Chondrocyte (in vitro differentiated cells): ENCODE measurements at places on chromosomes 3 and 15.
A peak's percentile ranks its signal among the peaks of the same experiment; 100 is the strongest.

DNA sequence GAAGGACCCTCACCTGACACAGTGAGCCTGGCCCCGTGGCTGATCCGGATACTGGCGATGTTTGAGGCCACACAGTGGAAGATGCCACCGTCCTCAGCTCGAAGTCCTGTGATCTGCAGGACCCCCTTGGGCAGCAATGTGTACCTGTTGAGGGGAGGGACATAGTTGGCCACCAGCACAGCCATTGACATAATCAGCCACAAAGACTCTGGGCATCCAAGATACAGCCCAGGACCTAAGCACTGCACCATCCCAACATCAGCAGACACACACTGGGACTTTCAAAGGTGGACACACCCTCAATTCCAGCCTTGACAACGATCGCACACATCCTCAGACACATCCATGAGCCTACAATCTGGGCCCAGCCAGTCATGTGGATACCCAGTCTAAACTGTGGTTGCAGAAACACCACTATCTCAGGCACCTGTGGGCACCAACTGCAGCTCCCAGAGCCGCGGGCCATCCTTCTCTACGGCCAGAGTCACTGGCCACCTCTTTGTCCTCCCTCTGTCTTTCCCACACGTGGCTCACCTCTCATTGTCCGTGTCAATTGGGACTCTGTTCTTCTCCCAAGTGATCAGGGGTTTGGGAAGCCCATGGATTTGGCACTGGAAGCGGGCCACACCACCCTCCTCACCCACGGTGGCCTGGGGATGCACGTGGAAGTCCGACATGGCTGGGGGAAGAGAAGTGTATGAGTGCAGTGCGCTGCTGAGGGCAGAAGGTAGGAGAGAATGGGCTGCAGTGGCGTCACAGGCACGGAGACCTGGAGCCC, 31.0 kb downstream of the RNU5B-1 start:
- peak; percentile 42 for DNase-seq

- DNase-seq = no peak
Observed at GRCh38 chr3:70982284-70982683, 601.2 kb downstream of the FOXP1 start.

- no peak for DNase-seq
Observed at GRCh38 chr3:158085358-158085757, 20.9 kb downstream of the SHOX2 start.

- DNase-seq = peak; percentile 84
Observed at GRCh38 chr3:120908030-120908794, at the start of gene STXBP5L. TSS of gene STXBP5L (plus strand) at chr3:120908205. CDS start at chr3:120909579, 1,374 bp downstream.

GRCh38 chr3:64094713-64095079, 71.4 kb upstream of the PSMD6 start:
- no peak for DNase-seq

DNA sequence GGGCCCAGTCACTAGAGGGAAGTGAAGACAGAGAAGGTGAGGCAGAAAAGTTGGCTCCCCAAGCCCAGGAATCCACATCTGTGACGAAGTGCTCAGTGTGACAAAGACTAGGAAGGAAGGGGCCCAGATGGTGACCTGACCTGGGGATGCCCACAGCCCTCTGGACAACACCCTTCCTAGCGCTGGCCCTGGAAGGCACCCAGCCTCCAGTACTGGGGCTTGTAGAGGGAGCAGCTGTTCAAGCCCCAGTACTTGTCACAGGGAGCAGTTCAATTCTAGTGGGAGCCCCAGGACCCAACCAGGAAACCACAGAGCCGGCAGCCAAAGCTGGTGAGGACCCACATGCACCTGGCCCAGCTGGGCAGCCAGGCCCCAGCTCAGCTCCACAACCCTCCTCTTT, 190.8 kb downstream of the XXYLT1 start:
- peak; percentile 42 for DNase-seq

DNA sequence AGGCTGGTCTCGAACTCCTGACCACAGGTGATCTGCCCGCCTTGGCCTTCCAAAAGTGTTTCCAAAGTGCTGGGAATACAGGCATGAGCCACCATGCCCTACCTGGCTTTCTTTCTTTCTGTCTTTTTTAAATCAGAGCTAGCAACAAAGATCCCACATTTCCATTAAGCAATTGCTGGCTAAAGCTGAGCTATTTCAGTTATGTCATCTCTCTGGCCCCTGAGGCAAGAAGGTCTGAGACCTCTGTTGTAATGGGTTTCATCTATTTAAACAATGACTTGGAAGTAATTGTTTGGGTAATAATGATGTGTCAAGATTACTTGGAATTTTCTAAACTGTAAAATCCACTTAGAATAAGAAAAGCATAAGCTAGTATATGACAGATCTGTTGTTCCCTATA, 30.2 kb upstream of the CRBN start:
- no peak for DNase-seq

DNA sequence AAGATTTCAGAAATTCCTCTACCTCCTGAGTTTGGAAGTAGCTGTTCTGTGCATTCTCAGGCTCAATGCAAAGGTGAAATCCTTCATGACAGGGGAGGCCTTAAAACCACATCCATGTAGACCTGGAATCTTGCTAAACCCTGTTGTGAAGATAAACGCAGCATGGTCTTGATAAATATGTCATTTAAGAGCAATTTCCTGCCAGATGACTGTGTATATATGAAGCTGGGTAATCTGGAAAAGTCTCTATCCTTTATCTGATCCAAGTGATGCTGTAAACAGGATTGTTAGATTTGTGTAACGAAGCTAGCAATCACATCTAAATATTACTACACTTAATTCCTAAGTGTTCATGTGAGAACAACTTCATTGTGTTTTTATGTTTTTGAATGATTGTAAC, 9.1 kb downstream of the MCTP2 start:
- DNase-seq = no peak

DNA sequence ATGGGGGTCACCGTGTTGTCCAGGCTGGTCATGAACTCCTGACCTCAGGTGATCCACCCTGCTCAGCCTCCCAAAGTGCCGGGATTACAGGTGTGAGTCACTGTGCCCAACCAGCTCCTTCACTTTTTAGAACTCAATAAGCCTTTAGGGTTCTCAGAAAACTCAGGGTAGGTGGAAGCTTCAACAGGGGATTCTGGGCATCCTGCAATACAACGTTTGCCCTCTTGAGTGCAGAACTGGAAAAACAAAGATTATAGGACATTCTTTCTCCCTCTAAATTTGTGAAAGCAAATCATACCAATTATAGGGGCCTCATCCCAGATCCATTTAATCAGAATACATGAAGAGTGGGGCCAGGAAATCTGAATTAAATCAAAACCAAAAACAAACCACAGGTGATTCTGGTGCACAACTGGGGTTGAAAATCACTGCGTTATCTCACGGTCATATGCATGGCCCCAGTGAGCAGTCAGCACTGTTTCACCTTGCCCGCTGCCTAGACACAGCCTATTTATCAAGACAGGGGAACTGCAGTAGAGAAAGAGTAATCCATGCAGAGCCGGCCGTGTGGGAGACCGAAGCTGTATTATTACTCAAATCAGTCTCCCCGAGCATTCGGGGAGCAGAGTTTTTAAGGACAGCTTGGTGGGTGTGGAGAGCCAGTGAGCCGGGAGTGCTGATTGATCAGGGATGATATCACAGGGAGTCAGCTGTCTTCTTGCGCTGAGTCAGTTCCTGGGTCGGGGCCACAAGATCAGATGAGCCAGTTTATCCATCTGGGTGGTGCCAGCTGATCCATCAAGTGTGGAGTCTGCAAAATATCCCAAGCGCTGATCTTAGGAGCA, 58.4 kb downstream of the TMEM44 start:
- DNase-seq = no peak

GRCh38 chr15:70099967-70100473, 2.3 kb upstream of the TLE3 start:
- peak; percentile 2 for DNase-seq

GRCh38 chr3:40971191-40972168, 227.8 kb upstream of the CTNNB1 start:
- DNase-seq = no peak

- DNase-seq = no peak
Observed at GRCh38 chr3:63497641-63498040, 154.8 kb upstream of the SNTN start.

- peak; percentile 72 for DNase-seq
Observed at GRCh38 chr15:40249477-40250303, 10.8 kb downstream of the PAK6 start.

GRCh38 chr3:157023226-157023625, 136.7 kb downstream of the CCNL1 start:
- no peak for DNase-seq

DNA sequence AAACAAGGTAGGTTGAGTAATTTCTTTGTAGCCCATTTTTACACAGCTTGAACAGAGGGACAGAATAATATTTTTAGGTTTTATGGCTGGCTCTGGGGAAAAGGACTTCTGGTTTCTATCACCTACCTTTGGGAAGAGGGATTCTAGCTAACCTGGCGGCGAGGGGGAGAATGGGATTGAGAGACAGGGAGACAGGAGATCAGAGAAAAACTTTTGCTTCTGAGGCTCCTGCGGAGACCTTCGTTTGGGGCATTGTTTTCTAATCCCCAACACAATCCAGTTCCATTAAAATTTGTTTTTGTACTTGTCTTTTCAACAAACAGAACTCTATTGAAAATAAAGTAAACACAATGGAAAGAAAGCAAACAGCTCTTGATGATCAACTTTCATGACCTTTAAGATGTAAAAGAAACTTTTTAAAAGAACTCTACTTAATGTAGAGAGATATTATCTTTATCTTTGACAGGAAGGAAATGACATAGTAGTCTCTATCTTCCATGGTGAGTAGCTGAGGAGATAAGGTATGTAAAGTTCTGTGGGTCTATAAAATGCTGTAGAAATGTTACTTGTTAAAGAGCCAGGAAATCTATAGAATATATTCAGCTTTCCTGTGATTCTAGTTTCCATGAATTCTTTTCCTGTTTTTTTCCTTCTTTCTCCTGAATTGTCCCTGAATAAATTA, 37.0 kb upstream of the P2RY1 start:
- no peak for DNase-seq

DNA sequence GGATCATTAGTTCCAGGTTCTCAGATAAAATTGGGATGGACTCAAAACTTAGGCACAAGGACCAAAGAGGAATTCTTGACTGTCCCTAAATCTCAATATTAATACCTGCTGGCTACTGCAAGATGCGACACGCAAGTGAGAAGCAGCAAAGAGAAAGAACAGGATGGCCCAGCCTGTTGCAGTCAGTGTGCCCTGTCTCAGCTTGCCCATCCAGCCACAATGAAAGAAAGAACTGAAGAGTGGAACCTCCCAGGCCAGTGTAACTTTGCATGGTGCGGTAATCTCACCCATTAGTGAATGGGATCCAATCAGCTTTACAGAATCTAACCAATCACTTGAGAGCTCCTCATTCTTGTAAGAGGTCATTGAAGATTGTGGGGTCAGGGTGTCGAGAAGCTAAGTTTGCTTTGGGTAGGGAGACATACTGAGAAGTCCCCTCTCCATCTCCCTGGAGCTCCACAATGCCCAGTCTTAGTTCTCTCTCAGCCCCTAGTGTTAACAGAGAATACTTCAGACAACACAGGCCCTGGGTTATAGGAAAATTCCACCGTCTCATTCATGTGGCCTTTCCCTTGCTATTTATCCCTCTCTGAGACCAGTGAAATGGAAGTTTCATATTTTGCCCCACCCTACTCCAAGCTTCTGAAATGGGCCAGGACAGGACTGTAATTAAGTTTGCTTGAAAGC, 3.2 kb upstream of the SLC9A9 start:
- no peak for DNase-seq

GRCh38 chr3:52441772-52442332, 3.1 kb downstream of the SEMA3G start:
- DNase-seq = no peak

DNA sequence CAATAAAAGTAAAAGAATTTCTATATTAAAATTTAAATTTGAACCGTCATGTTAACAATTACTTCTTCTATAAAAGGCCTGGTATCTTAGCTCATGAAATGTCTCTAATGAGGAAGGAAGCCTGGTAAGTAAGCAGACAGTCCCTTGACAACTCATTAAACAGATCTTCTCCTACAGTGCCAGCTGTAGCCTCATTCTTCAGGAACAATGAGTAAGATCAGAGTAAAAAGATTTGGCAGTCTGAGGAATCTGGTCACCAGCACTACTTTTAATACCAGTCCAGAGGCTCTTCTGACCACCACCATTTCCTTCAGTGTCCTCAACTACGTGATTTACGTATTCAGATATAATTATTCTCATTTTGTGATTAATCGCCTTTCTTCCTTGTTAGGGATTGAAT, 955.0 kb upstream of the ALCAM start:
- DNase-seq = no peak
